ENCODE measurements at places on chromosomes 6 and 20.

- DNase-seq, result no peak
Observed at GRCh38 chr6:135581211-135581610, 83.7 kb upstream of the AHI1 start.

DNA sequence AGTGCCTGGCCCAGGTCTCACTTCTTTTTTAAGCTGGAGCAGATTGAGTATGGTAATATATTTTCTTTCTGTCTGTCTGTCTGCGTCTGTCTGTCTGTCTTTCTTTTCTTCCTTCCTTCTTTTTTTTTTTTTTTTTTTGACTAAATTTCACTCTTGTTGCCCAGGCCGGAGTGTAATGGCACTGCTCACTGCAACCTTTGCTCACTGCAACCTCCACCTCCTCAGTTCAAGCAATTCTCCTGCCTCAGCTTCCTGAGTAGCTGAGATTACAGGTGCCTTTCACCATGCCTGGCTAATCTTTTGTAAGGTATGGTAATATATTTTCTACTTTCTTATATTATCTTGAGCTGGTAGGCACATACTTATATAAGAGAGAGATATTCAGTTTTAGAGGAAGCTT is 196.3 kb upstream of the MARCKS start:
- no peak for DNase-seq

- DNase-seq, result no peak
Observed at GRCh38 chr6:43708860-43709653, 21.5 kb upstream of the MRPS18A start.

- no peak for DNase-seq
Observed at GRCh38 chr6:126914172-126914571, 204.3 kb upstream of the RSPO3 start.

DNA sequence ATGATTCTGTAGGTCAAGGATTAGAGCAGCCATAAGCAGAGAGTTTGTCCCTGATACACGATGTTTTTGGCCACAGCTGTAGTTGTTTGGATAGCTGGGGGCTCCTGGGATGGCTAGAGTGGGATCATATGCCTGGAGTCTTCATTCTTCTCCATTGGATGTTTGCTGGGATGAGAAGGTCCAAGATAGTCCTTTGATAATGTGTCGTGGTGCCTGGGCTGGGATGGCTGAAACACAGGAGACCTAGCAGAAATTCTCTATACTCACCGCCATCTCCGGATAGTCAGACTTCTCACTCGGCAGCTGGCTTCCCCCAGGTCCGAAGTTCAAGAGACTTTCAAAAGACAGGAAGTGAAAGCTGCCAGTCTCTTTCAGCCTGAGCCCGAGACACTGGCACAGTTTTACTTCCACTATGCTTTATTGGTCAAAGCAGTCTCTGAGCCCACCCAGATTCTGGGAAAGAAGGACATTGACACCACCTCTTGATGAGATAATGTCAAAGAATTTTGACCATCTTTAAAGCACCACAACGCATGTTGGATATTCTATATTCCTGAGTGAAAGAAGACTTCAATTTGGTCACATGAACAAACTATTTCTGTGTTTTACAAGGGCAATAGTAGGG is 16.0 kb downstream of the MARCKS start:
- DNase-seq, result no peak

DNA sequence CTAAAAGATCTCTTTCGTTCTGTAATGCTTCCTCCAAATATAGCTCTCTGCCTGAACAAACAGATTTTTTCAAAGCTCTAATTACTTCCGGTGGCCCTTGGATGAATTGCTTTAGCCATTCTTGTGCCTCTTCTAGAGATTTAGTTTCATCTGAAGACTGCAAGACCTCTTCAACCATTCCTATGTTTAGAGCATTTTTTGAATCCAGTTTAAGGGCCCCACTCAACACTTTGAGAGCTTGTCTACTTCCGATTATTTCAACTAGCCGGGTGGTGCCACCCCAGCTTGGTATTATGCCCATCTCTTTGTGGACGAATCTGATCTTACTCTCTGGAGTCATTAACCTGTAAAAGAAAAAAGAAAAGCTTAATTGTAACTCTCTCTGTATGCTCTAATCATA is 23.3 kb downstream of the RNF146 start:
- no peak for DNase-seq

DNA sequence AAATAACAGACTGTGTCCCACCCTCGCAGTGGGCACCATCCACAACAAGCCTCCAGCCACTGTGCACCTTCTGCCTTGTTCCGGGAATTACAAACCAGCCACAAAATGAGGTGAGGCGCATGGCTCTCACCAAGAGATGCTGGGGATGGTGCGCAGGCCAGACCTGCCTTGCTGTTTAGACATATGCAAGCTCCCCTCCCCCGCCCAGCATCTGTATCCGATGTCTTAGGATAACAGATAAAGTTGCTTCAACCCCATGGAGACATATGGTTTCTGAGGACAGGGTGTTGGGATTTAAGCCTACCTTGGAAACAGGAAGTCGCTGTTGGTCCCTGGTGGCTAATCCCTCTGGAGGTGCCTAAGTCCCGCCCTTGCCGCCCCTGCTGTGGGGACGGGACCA is 50.4 kb upstream of the MPC1 start:
- DNase-seq, result no peak

DNA sequence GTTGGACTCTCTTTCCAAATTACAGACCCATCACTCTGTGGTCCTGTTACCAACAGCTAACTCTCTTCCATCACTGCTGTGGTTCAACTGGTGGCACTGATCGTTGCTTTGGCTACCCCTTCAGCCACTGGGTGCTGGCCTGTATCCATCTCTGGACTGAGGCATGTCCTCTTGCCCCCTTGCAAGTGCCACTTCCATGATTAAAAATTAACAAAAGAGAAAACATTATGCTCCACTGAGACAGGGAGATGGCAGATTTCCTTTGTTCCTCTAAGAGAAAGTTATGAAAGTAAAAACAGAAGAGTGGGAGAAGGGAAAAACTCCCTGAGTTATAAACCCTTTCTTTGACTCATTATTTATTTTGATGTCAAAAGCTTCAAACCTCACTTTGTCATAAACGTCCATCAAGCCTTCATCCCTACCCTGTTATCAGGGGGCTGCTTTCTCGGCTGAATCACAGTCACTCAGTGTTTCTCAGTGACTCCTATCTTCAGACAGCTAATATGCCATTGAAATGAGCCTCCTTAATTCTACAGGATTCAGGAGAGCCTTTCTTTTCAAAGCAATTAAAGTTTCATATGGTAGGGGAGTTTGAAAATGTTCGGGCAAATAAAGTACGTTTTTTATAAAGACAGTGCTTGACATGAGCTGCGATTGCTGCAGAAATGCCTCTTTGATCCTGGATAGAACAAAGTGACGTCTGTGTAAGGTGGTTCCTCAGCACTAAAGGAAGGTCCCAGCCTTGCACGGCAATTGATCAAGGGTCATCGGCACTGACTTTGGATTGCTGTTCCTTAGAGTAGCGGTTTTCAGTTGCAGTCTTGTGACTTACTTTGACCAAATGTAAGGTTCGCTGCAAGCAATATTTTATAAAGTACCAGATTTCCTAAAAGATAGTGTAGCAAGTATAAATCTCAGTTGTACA is 49.9 kb upstream of the PBOV1 start:
- no peak for DNase-seq

GRCh38 chr6:169293196-169293595 is 39.5 kb upstream of the THBS2 start:
- no peak for DNase-seq

DNA sequence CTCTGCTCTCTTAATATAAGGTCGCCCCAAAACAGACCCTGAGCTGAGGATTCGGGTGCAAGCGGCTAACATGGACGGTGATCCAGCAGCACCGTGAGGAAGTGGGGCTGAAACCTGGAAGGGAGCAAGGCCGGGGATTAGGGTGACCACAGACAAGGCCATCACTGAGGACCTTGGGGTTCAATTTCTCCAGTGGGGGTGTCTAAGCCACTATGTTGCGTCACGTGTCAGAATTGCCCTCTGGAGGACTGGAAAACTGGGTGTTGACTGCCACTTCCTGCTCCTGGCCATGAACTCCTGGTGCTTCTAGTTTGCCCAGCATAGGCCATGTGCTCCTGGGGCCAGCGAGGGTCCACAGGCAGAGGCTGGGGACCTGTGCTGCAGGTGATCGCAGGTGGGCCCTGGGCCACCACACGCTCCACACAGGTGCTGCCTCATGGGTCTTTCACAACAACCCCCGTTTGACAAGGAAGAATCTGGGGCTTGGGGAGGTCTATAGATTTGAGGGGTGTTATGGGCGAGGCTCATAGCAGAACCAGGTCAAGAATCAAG is 101.9 kb downstream of the CDH26 start:
- DNase-seq, result no peak

GRCh38 chr6:170435766-170436165 is 117.3 kb downstream of the PSMB1 start:
- no peak for DNase-seq

GRCh38 chr6:132820629-132821381 is 6.4 kb downstream of the RPS12 start:
- peak; percentile 28 for DNase-seq

GRCh38 chr20:63134201-63134612 is 81.7 kb downstream of the YTHDF1 start:
- DNase-seq, result peak; percentile 64

- no peak for DNase-seq
Observed at GRCh38 chr20:53138454-53139262, 166.5 kb downstream of the TSHZ2 start.

DNA sequence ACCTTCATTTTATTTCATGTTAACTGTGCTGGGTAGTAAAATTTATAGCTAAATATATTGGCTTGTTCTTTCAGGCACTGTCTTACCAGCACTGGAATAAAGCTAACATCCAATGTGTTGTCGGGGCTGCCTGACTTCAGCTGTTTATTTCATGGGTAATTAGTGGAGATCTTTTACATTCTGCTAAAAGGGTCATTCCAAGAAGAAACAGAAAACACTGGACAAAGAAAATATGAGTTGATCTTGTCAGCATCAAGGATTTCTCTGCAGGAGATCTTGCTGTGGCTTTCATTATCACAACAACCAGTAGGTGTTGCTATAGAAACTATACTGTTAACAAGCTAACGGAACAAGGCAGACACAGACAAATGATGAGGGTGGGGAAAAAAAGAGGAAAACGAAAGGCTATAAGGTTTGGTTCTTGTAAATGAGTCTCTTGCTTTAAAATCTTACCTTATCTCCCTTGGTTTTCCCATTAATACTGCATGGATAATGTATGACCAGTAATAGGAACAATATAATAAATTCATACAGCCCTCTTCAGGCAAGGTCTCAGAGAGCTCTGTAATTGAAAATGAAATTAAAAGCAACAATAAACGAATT is 206.8 kb downstream of the SIM1 start:
- no peak for DNase-seq

DNA sequence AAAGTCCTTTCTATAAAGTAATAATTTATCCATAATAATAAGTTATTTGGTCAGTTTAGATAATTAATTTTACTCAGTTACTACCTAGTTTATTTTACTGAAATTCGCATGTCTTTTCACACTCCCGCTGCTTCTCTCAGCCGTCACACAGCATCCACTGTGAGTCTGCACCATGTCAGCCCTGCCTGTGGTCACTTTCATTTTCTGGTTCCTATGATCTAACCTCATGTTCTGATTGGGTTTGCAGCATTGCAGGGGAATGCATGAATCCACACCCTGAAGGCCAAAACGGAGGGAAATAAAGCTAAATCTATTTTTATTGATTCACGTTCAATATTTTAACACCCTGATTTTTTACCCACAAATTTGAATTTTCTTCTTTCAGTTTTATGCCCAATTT is 47.4 kb downstream of the PDE10A start:
- DNase-seq, result no peak

- no peak for DNase-seq
Observed at GRCh38 chr6:33621711-33622388, 728 bp downstream of the ITPR3 start.

- peak; percentile 53 for DNase-seq
Observed at GRCh38 chr6:155442562-155442961, 13.1 kb downstream of the NOX3 start.

DNA sequence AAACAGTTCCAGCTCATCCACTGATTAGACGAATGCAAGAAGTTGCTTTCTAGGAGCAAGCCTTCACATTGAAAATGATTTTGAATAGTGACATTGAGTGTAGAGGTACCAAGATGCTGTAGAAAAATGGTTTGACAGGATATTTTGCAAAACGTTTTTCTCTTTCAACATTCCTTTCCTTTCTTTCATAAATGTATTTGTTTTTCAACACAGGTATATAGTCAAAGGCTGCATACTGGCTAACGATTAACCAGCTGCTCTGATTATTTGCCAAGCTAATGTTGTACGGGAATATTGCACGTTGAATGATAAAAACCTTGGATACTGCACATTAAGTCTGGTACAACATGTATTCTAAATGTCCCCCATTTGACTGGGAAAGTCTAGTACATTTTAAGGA is 78.8 kb upstream of the TENT5A start:
- DNase-seq, result no peak

- DNase-seq, result no peak
Observed at GRCh38 chr6:70112716-70113115, 190.2 kb downstream of the COL9A1 start.

DNA sequence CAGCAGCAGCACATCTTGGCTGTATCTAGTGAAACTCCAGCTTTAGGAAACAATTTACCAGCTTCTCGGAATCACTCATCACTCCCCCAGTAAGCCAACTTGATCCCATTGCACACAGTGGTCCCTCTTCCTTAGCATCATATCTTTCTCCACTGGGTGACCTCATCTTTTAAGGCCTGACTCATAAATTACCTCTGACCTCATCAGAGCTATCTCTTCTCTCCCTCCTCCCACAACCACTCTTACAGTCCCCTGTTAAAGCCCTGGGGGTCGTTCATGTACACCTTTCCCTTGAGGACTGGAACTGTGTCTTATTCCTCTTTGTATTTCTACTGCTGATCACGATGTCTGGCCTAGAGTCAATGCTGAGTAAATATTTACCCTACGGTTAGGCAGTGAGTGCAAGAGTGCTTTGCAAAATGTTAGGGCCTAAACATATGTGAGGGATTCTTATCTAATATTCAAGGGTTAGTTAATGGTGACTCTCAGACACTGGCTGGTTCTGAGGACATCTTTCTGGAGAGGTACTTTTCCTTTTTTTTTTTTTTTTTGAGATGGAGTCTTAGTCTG is 187.2 kb downstream of the LRFN2 start:
- DNase-seq, result no peak

DNA sequence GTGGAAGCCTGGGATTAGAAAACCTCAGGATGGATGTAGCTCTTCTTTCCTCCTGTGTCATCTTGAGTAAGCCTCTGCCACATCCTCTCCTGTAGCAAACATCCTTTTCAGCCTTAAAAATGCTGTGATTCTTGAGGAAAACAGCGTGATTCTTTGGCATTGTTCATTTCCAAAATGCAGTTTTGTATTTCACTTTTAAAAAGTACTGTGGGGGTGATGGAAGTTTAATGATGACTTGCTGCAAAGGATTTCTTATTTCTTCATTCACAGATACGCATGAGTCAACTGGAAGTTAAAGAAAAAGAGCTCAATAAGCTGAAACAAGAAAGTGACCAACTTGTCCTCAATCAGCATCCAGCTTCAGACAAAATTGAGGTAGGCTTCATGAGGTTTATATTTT is 23.9 kb upstream of the SNRNP48 start:
- no peak for DNase-seq

DNA sequence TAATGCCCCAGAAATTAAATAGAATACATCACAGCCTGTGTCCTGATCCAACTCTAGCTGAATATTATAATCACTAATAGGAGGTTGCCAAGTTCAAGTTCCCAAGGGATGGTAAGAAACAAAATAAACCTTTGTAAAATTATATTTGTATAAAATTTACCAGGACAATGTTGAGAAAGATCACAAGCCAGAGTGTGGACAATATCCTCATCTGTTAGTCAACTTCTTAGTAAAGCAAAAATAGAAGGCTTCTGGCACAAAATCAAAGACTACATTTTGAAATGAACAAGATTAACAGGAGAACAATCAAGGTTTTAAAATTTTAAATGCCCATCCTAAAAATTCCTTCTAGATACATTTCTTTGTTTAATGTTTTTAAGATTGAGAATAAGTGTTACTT is 290.4 kb upstream of the HSF2 start:
- DNase-seq, result no peak
